ENCODE measurements at places on chromosomes 1 and 21.
A peak's percentile ranks its signal among the peaks of the same experiment; 100 is the strongest.

GRCh38 chr1:78980511-78980910 is 26.0 kb downstream of the ADGRL4 start:
- no peak for DNase-seq

GRCh38 chr1:248174521-248174920 is at the start of gene OR2M2:
TSS of gene OR2M2 (plus strand) at chr1:248174821. CDS start at chr1:248179986, 5,165 bp downstream.
- DNase-seq, result no peak

- no peak for DNase-seq
Measured at GRCh38 chr1:17120962-17121837, 1.9 kb upstream of the PADI2 start.

DNA sequence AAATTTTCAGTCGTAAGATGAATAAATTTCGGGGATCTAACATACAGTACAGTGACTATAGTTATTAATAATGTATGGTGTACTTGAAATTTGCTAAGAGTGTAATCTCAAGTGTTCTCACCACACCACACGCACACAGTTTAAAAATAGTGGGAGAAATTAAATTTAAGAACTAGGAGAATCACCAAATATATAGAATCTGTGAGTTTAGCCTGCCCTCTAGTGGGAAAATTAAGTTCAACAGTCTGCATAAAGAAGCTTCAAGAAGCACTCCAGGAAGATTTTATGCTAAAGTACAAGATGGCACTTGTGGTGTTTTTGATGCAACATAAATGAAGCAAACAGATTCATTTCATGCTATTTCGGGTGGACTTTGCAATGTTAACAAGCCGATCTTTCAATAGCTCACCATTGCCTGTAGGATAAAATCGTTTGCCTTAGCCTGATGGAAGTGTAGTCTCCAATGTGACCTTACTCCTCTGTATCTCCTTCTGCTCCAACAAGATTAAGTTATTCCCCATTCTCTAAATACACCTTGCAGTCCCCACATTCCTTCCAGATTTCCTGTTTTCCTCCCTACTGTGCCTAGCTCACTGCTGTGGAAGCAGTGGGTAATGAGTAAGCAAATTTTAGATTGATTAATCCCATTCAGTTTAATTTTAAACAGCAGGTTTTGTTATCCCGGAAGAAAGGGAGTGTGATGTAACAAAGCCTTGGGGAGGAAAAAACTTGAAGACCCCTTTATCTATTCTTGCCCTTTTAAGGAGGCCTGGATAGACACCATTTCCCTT is 8.7 kb upstream of the PIK3C2B start:
- peak; percentile 83 for DNase-seq

- DNase-seq, result no peak
Measured at GRCh38 chr21:44049182-44049581, 37.1 kb downstream of the TRAPPC10 start.

DNA sequence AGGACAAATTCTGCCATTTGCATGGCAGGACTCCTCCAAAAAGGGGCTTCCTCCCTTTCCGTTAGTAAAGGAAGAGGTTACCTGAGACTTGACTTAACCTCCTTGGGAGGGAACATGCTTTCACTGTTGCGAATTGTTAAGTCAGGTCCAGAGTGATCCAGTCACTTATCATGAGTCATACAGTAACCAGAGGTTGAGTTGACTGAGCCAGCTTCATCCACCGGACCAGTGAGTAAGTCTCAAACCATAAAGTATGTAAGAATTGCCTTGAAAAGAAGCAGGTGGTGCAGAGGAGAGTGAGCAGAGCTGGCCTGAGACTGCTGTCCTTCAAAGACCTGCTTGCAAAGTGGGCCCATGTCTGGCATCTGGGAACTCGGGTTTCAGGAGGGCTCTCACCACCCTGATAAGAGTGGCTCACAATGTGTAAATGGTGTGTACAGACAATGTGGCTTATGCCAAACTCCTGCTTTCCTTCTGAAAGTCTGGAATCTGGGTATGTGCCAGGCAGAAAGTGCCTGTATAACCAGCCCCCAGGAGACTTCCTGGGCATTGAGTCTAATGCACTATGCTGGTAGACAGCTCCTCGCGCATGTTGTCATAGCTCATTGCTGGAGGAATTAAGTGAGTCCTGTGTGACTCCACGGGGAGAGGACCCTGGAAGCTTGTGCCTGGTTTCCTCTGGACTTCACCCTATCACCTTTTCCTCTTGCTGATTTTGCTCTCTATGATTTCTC is 84.3 kb upstream of the KLHDC7A start:
- DNase-seq, result peak; percentile 49

GRCh38 chr1:7975212-7975865 is 13.8 kb downstream of the PARK7 start:
- DNase-seq, result peak; percentile 84

- no peak for DNase-seq
Measured at GRCh38 chr1:43425045-43425444, 28.7 kb downstream of the HYI start.

GRCh38 chr1:243261390-243261789 is 5.5 kb downstream of the SDCCAG8 start:
- no peak for DNase-seq

DNA sequence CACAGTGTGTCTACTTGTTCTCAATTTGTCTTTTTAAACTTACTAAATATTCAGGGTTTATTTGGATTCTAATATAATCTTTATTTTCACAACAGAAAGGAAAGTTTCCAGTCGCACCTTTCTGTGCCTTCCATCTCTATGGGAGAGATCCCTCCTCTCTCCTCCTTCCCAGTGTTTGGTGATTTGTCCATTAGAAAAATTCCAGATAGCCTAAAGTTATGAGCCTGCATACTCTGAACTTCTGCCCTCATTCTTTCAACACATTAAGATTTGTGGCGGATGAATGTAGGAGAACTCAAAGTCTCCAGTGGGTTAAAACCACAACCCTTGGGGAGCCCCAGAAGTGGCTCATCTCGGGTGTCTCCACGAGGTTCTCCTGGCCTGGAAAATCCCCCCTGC is 3.6 kb downstream of the NHLH2 start:
- DNase-seq, result peak; percentile 29

- DNase-seq, result peak; percentile 40
Measured at GRCh38 chr1:183634429-183635065, 1.0 kb downstream of the ARPC5 start.

DNA sequence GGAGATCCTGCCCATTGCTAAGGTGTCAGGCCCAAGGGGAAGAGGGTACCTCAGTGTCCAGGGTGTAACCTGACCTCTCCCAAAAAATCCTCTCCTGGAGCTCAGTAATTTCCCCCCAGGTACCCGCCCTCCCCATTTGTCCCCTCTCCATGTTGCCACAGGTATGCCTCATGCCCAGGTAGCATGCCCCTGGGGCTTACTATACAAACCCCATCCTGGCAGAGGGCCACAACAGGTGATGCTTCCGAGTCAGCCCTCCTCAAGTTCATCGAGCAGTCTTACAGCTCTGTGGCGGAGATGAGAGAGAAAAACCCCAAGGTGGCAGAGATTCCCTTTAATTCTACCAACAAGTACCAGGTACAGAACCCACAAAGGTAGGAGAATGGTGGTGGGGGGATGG is 15.7 kb downstream of the ATP1A4 start:
- no peak for DNase-seq

- DNase-seq, result no peak
Measured at GRCh38 chr1:245409341-245410195, 254.8 kb downstream of the KIF26B start.

- DNase-seq, result no peak
Measured at GRCh38 chr1:34478515-34479076, 276.3 kb upstream of the GJB5 start.

GRCh38 chr1:204975021-204975420 is 68.0 kb upstream of the CNTN2 start:
- DNase-seq, result no peak

GRCh38 chr1:246162560-246162959 is 344.5 kb downstream of the SMYD3 start:
- DNase-seq, result no peak

DNA sequence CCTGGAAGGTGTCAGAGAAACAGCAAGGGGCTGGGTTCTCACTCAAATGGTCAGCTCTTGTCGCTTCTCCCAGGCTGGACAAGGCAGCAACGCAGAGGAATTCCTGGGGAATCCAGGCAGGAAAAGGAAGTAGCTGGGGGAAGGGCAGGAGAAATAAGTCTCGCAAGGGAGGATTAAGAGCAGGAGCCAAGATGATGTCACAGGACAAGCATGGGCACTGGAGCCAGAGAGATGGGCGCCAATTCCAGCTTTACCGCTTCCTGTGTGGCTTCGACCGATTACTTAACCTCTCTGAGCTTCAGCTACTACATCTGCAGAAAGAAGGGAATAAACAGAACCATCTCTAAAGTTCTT is 70.5 kb downstream of the SSBP3 start:
- no peak for DNase-seq

GRCh38 chr1:175514387-175514953 is 228.9 kb downstream of the TNR start:
- no peak for DNase-seq

DNA sequence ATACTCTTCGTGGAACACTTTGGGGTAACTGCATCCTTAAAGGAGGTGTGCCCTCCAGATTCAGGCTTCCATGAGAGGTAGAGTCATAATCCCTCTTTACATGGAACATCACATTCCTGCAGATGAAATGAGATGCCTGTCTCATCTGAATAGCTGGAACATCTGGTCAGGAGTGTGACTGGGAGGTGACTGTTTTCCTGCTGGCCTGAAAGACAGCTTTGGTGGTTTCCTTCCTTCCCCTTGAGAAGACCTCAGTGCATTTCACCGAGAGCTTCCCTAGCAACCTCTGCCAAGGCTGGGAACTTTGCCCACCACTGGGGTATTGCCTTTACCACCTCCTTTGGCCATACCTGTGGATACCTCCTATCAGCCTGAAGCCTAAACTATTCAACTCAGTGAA is 46.7 kb upstream of the GUCA2A start:
- peak; percentile 8 for DNase-seq

- DNase-seq, result no peak
Measured at GRCh38 chr21:44442266-44443125, 12.8 kb upstream of the LRRC3 start.

DNA sequence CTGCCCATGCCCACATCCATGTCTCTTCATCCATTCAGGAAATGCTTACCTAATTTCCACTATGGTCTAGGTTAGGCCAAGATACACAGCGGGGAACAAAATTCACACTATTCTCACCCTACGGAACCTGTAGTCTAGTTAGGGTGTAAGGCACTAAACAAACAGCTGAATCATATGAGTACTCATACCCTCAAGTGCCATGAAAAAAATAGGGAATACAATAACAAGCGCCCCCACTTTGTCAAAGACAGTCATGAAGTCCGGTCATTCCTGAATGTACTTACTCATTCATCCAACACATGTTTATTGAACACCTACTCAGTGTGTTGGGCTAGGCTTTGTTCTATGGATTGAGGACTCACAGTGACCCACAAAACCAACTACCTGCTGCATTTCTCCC is 6.2 kb upstream of the FYB2 start:
- DNase-seq, result no peak

DNA sequence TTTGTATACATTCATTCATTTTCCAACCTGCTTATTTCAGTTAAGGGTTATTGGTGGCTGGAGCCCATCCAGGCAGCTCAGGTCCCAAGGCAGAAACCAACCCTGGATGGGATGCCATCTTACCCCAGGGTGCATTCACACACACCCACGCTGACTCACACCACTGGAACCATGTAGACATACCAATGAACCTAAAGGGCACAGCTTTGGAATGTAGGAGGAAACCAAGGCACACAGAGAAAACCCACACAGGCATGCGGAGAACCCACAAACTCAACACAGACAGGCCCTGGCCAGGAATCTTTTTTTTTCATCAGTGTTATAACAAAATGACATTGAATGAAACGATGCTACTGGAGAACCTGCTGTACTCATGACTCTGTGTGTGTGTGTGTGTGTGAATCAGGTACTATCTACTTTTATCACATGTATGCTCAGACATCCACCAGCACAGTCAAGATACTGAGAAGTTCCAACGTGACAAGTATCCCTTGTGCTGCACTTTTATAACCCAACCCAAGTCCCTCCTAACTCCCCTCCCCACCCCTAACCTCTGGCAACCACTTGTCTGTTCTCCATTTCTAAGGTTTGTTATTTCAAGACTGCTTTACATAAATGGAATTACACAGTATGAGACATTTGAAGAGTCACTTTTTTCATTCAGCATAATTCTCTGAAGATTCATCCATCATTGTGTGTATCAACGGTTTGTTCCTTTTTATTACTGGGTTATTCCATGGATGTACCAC is 286.8 kb upstream of the PLD5 start:
- DNase-seq, result no peak

GRCh38 chr1:216778737-216779136 is 55.5 kb upstream of the ESRRG start:
- DNase-seq, result no peak

- DNase-seq, result no peak
Measured at GRCh38 chr1:8925406-8925805, 20.3 kb upstream of the CA6 start.

- DNase-seq, result no peak
Measured at GRCh38 chr1:218363141-218363540, 18.0 kb downstream of the TGFB2 start.

DNA sequence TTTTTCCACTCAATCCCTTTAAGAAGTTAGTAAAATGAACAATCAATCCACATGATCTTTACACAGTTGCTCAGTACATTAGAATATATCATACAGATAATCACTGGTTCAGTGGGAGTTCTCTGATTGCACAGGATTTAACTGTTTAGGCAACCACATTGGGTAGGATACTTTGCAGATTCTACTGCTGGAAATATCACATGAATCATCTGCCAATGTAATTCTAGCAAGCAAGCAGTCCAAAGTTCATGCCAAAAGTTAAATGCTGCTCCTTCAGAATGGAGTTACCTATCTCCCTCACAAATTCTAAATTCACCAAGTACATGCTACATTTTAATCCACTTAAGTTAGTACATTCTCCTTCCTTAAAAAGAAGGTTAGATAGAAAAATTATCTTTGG is 52.4 kb downstream of the NEGR1 start:
- no peak for DNase-seq

DNA sequence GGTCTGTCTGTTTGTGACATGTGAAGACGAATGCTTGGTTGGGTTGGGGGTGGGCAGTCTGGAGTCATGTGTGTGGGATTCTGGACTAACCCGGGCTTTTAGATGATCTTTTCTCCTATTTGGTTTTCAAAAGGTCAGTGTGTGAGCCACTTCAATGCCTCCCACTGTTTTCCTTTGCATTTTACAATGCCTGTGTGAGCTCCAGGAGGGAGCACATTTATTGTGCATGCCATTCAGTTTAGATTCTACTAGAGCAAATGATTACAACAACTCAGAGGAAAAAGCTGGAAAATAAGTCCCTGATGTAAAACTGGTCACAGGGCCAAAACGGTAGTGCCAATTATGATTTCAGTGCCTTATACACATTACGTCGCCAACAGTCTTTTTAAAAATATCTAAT is 90.9 kb downstream of the LYPLAL1 start:
- DNase-seq, result no peak

DNA sequence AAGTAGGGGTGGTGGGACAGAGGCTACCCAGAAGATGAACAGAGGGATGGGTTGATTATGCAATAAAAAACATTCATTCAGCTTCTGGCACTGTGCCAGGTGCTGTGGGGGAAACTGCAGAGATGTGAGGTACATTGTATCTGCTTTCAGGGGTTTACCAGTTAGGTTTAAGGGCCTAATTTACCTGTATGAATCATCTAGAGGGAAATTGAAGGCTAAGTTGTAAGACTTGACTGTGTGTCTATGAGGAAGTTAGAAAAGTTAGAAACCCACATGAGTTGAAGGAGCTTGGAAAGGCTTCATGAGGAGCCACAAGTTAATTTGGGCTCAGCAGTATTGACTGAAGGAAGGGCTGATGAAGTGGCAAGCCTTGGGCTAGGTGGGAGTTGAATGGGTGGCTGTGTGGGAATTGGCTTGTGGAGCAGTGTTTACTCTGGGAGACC is 36.7 kb upstream of the APOBEC4 start:
- no peak for DNase-seq

GRCh38 chr21:44511219-44511937 is 28.6 kb downstream of the KRTAP10-1 start:
- no peak for DNase-seq

GRCh38 chr1:41662061-41662764 is 177.7 kb upstream of the EDN2 start:
- peak; percentile 79 for DNase-seq
